Spinal cord (tissue), 10 donors: ENCODE measurements at places on chromosomes 2 and 18. TPM values are rescaled to one million over a fixed set of nuclear protein-coding genes. Genes with fewer than 3 reads are reported as not detected.

Gene XIRP2
- 1.6 TPM for total RNA-seq

Gene CFAP53
- total RNA-seq, result 4.8 TPM

Gene SKA1
- total RNA-seq, result 4.8 TPM

Gene CABYR
- total RNA-seq, result 9.1 TPM

Gene CCBE1
- 1.9 TPM for total RNA-seq

GRCh38 chr2:84388133-84388532 lies 70.9 kb downstream of the SUCLG1 start:
- no peak overlapping the region for H3K4me3 ChIP-seq
- no peaks in the 10 kb centered on the region for H3K36me3 ChIP-seq
- no peak for DNase-seq
- H3K4me1 ChIP-seq, result no peaks in the 10 kb centered on the region
- no peaks in the 10 kb centered on the region for H3K27me3 ChIP-seq

- H3K27ac ChIP-seq, result no peak overlapping the region
- H3K4me1 ChIP-seq, result peaks cover 5% of the 10 kb centered on the region
- H3K4me3 ChIP-seq, result no peak overlapping the region
- no peaks in the 10 kb centered on the region for H3K36me3 ChIP-seq
- H3K27me3 ChIP-seq, result no peaks in the 10 kb centered on the region
Observed at GRCh38 chr2:216994353-216994854, 134.5 kb upstream of the TNP1 start.

- peaks cover 2% of the 10 kb centered on the region for H3K27me3 ChIP-seq
- no peak for DNase-seq
- peak overlapping the region; percentile 14 for H3K4me3 ChIP-seq
- no peak overlapping the region for H3K27ac ChIP-seq
- peaks cover 62% of the 10 kb centered on the region for H3K4me1 ChIP-seq
- H3K36me3 ChIP-seq, result peaks cover 33% of the 10 kb centered on the region
Observed at GRCh38 chr2:176146101-176146500, 5.2 kb upstream of the HOXD4 start.

DNA sequence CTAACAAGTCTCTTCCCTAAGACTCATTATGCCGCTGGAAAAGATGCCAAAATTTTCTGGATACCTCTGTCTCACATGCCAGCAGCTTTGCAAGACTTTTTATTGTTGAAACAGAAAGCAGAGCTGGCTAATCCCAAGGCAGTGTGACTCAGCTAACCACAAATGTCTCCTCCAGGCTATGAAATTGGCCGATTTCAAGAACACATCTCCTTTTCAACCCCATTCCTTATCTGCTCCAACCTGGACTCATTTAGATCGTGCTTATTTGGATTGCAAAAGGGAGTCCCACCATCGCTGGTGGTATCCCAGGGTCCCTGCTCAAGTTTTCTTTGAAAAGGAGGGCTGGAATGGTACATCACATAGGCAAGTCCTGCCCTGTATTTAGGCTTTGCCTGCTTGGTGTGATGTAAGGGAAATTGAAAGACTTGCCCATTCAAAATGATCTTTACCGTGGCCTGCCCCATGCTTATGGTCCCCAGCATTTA lies 26.3 kb downstream of the DHRS9 start:
- no peak for DNase-seq
- no peaks in the 10 kb centered on the region for H3K36me3 ChIP-seq
- no peaks in the 10 kb centered on the region for H3K27me3 ChIP-seq
- no peak overlapping the region for H3K4me3 ChIP-seq
- no peaks in the 10 kb centered on the region for H3K4me1 ChIP-seq

- DNase-seq, result no peak
- peaks cover 11% of the 10 kb centered on the region for H3K4me1 ChIP-seq
- H3K27me3 ChIP-seq, result no peaks in the 10 kb centered on the region
- H3K27ac ChIP-seq, result no peak overlapping the region
- no peaks in the 10 kb centered on the region for H3K36me3 ChIP-seq
Observed at GRCh38 chr2:238107525-238108422, 7.6 kb downstream of the ESPNL start.

DNA sequence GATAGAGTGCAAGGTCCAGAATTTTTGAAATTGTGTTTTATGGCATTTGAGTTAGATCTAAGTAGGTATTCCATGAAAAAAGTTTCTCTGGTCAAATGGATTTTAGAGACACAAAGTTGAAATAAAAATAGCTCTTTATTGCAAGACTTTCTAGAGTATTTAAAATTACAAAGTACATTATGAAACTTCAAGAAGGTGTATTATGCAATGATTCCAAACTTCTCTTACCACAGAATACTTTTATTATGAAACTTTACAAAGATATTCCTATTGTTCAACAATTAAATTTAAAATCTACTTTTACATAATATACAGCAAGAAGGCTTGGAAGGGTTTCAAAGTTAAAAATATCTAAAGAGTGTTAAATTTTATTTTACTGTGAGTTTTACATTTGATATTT lies 65.9 kb downstream of the CALCRL start:
- no peak for DNase-seq
- H3K27ac ChIP-seq, result no peak overlapping the region
- H3K4me1 ChIP-seq, result no peaks in the 10 kb centered on the region

DNA sequence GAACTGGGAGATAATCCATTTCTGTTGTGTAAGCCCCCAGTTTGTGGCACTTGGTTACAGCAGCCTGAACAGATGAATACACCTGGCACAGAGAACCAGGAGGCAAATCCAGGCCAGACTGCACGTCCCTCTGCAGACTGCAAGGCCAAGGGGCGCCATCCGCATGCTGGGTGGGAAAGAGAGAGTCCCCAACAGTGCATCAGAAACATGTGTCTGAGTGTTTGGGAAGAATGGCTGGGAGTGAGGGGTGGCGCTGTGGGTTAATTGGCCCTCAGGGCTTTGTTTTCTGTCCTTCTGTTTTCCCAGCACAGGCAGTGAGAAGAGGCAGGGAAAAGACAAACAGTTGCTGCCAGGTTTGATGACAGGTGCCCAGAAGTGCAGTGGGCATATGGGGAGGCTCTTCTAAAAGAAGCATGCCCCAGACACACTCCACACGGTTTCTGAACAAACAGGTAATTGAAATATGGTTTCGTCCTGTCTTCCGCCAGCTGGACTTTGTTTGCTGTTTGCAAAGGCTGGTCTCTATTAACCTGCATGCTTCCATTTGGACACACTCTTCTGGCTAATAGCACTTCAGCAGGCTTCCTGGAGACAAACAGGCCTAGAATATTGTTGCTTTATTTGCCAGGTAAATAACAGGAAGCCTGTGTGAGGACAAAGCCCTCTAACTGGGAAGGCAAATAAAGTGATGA lies 43.4 kb upstream of the SEC11C start:
- H3K4me1 ChIP-seq, result no peaks in the 10 kb centered on the region
- no peak overlapping the region for H3K4me3 ChIP-seq
- H3K36me3 ChIP-seq, result no peaks in the 10 kb centered on the region
- H3K27me3 ChIP-seq, result no peaks in the 10 kb centered on the region
- DNase-seq, result no peak

GRCh38 chr2:99899882-99900281 lies 242.5 kb downstream of the AFF3 start:
- H3K4me1 ChIP-seq, result peaks cover 17% of the 10 kb centered on the region
- H3K27ac ChIP-seq, result peak overlapping the region; percentile 41
- no peaks in the 10 kb centered on the region for H3K27me3 ChIP-seq
- no peaks in the 10 kb centered on the region for H3K36me3 ChIP-seq

DNA sequence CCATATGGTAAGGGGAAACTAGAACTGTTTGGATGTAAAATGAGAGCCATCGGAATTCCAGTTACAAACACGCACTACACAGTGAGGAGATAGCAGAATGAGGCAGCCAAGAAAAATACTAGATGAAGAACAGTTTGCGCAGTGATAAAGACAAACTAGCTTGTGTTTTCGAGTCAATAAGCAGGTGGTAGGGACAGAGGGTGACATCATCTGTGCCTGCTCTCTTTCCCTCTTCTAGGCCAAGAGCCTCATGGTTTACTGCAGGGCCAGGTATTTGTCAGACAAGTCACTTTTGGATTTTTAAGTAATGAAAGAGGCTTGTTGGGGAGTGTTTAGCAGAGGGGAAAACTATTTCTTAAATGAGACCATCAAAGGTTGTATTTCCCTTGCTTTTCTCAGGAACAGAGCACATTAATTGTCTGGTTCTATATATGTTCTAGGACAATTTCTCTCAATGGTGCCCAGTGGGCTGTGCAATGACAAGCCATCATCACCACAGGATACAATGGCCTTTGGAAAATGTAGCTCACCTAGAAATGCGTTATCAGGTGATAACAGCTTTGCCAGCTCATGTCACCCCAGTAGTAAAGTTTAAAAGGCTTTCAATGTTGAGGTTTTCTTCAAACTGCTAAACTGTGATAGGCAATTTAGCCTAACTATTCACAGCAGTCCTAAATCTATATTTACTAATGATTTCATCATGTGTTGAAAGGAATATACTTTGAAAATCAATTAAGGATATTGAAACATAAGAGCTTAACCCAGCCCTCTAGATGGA lies 1210.3 kb upstream of the ZEB2 start:
- no peak overlapping the region for H3K4me3 ChIP-seq
- DNase-seq, result peak; percentile 68
- H3K27me3 ChIP-seq, result no peaks in the 10 kb centered on the region
- H3K27ac ChIP-seq, result no peak overlapping the region
